Stimulated activated CD4-positive, alpha-beta T cell treated with anti-CD3 and anti-CD28 coated beads, TNF-alpha, amount 100 ng/mL, for 24 hours (primary cell): ENCODE measurements at places on chromosomes 12 and 14.

GRCh38 chr12:110916295-110916875 lies 4.0 kb downstream of the MYL2 start:
- no peak for DNase-seq

- no peak for DNase-seq
Measured at GRCh38 chr14:61498303-61498702, 176.9 kb downstream of the PRKCH start.

DNA sequence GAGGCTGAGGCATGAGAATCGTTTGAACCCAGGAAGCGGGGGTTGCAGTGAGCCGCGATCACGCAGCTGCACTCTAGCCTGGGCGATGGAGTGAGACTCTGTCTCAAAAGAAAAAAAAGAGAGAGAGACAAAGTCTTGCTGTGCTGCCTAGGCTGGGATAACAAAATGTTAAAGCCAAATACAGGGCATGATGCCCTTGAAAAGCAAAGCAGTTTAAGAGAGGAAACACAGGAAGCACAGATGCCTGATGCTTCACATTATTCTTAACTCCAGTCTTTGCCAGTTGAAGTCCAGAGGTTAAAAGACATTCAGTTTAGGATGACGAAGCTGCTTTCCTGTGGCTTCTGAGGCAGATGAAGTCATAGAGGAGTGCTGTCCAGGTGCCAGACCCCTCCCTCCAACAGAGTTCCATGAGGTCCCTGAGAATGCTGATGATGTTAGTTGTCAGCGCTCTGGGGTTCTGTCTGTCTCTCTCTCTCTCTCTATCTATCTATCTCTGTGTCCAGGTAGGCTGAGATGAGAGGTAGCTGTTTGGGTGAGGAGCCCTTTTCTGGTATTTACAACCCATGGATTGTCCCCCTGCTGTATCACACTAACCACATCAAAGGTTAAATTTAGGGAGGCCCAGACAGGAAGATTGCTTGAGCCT lies 4.9 kb upstream of the MRPL52 start:
- DNase-seq = no peak

DNA sequence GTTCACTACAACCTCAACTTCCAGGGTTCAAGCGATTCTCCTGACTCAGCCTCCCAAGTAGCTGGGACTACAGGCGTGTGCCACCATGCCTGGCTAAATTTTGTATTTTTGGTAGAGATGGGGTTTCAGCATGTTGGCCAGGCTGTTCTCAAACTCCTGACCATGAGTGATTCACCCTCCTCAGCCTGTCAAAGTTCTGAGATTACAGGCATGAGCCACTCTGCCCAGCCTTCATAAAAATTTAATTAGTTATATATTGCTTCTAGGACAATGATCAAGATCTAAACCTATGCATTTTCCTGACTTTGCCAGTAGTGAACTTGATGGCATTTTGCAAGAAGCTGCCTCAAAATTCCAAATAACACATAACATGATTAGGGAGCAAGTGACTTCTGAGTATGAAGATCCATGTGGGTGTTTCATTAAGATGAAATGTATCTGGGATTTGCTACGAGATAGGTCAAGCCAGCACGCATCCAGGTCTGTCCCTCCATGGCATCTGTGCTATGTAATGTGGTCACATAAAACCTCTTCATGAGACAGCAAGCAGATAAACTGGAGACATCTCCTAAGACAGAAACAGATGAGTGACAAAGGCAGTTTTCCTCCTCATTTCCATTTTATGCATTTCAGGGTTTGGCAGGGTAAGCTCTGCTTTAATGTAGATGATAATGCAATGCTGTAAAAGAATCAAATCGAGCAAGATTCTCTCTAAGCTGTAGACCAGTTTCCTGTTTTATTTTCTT lies 319.4 kb upstream of the ATP2B1 start:
- no peak for DNase-seq

DNA sequence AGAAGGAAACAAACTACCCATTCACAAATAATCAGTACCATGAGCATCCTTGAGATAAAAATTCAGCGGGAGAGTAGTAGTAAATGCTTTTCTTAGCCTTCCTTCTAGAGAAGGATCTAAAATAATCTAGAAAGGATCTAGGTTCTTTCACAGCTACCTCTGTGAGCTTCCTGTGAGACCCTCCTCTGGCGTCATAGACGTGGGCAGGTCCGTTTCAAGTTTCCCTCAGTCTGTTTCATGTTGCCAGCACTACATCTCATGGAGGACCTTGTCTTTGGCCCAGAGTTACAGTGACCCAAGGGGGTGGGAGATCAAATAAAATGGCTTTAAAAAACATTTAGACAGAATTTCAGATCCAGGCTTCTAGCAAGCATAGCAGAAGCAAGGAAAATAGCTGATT lies 13.6 kb downstream of the DAAM1 start:
- DNase-seq = no peak

GRCh38 chr12:286531-287300 lies 24.1 kb upstream of the SLC6A13 start:
- no peak for DNase-seq

DNA sequence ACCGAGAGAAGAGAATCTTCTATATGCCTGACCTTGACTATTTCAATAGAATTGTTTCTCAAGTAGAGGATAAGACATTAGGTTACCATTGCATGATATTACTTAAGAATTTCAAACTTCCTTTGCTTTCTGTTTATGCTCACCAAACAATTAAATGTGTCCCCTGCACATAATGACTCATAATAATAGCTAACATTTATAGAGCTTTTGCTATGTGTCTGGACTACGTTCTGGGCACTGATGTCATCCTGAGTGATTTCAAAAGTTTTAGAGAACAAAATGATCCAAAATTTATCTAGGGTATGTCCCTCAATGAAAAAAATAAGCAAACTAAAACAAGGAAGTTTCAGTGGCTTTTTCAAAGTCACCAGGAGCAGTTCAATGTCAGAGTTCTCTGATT lies 38.8 kb downstream of the SLC15A5 start:
- DNase-seq = no peak

DNA sequence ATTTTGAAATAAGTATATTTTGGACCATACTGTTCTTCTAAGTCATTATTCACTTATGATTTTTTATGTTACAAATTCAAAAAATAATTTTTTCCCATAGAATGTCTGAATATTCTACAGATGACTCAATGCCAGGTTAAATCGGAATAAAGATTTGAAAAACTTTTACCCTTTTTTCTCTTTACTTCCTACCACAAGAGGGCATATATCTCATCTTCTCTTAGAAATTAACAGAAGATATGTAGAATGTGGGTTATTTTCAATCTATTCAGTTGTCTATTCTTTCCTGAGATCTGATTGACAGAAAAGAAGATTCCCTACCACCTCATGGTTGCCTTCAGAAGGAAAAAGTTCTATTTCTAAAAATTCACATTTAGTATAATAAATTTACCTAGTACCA lies 53.0 kb upstream of the KITLG start:
- DNase-seq = no peak

- DNase-seq = no peak
Measured at GRCh38 chr14:91143862-91144261, 30.0 kb downstream of the DGLUCY start.

- DNase-seq = no peak
Measured at GRCh38 chr12:119154435-119154818, 24.3 kb upstream of the HSPB8 start.

- no peak for DNase-seq
Measured at GRCh38 chr12:30548203-30548602, 147.5 kb downstream of the IPO8 start.

DNA sequence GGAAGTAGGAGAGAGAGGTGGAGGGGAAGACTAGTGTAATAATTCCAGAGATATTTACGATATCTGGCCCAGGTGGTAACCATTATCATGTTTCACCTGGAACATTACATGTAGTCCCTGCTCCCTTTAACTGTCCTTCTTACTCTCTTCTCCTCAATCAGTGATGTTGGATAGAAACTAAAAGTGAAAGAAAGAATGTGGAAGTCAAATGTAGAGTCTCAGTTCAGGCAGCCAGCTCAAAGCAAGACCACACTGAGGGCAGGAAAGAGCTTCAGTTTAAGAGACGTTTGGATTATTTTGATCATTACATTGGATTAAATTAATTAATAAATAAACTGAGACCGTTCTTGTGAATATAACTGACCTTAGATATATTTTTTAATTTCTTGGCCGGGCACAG lies 594.4 kb downstream of the FLRT2 start:
- DNase-seq = no peak
